GM06990 (cell line): ENCODE measurements at places on chromosomes 3 and 15.
A peak's percentile ranks its signal among the peaks of the same experiment; 100 is the strongest.

GRCh38 chr15:64379216-64379960 lies 1.9 kb downstream of the PCLAF start:
- no peak for DNase-seq

GRCh38 chr3:24678021-24678420 lies 183.4 kb upstream of the THRB start:
- DNase-seq, result no peak

DNA sequence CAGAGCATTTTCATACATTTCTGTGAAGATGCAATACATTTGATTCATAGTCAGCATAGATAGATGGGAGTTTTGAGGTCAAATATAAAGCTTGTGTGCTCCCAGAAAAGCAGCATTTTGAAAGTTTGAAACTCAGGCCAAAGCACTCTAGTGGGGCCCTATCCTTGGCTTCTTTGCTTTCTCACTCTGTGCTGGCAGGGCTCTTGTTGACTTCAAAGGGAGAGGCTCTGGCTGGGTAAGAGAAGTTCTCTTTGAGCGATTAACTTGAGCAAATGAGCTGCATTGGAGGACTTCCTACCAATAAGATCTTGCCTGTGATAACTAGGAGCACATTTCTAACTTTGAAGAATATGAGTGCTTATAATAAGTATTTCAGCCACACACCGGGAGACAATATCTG lies 214.0 kb upstream of the RARB start:
- no peak for DNase-seq

DNA sequence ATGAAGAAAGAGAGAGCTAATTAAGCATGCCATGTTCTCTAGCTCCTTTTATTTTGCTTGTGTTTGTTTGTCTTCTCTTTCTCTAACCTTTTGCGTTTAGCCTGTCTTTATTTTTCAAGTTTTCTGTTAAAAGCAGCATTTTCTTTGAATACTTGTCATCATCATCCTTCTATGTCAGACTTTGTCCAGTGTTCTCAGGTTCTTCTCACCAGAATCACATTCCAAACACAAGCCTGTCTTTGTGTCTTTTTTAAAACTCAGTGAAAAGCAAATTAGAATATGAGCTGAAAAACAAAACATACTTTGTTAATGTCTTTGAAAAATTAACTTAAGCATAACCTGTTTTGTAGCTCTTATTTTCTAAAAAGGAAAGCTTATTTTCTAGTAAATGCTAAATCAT lies 62.4 kb downstream of the LEKR1 start:
- DNase-seq, result no peak

- peak; percentile 36 for DNase-seq
These were observed 387.8 kb downstream of the LSAMP start for GRCh38 chr3:116057400-116058006.

DNA sequence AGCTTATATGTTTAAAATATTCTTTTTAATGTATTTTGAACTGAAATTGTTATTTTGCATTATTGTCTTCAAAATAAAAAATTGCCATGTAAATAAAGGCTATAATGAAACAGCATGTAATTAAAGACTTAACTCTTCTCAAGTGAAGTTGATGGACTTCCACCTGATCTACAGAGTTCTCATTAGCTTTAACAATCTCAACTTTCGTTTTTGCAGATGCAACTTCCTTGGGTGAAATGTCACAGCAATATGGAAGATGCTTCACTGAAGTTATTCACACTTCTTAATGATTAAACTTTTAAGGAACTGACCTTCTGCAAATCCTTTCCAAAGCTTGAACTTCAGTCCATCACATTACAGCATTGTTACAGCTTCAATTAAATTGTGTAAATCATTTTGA lies 63.6 kb downstream of the OSTN start:
- DNase-seq, result no peak

DNA sequence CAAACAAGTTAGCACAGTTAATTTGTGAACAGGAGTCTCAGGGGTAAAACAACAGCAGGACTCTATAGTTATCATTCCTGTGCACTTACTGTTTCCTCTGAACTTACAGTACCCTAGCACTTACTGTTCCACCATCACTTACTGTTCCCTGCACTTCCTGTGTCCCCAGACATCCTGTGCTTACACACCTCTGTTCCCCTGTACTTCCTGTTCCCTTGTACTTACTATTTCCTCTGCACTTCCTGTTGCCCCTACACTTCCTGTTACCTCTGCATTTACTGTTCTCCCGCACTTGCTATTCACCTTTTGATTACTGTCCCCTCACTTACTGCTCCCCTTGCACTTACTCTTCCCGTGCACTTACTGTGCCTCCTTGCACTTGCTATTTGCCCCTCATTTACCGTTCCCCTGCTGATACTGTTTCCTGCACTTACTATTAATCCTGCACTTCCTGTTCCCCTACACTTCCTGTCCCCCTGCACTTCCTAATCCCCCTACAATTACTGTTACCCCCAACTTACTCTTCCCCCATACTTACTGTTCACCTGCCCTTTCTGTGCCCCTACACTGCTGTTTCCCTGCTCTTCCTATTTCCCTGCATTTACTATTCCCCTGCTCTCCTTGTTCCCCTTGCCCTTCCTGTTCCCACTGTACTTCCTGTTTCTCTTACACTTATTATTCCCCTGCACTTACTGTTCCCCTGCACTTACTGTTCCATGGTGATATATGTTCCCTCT lies 30.3 kb downstream of the TPRA1 start:
- no peak for DNase-seq

DNA sequence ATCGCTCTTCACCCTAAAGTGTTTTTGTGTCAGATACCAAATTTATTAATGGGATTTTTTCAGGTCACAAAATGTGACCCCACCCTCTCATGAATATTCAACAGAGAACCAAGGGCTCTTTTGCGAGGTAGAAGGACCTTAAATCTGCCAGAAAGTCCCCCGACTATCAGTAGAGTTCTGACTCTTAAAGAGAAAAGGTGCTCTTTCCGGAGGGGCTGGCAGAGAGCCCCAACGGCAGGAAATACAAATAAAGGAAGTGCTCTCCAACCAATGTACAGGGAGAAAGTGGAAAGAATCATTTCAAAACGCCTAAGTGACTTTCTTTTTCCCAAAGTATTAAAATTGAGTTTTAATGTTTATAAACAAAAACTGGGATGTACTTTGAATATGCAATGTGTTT lies 517.2 kb downstream of the FOXP1 start:
- DNase-seq, result no peak

GRCh38 chr15:91988071-91988470 lies 134.6 kb downstream of the SLCO3A1 start:
- no peak for DNase-seq

- no peak for DNase-seq
These were observed 68.7 kb downstream of the CD200 start for GRCh38 chr3:112401617-112402016.

DNA sequence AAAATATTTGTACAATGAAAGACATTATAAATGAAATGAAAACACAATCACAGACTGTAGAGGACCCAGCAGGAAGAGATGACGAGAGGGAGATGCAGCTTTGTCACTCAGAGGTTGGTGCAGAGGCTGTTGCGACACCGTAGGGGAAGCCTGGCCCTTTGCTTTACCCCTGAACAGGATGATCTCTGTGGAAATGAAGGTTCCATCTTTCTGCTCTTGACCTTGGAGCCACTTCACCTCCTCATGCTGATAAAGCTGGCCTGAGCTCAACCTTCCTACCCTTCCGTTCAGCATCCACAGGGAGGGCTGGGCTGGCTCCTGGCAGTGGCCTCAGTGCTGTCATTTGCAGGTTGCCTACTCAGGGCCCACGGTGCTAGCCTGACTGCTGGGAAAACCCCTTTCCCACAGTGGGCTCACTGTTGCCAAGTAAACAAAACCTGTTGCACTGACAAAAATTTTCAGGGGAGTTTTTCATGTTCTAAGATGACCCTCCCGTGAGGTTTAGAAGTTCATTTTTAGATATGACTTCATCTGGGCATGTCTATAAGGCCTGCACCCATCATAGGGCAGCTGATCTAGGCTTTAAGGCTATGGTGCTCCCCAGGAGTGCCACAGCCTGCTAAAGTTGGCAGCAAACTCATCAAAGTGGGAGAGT lies 3.0 kb upstream of the CD80 start:
- peak; percentile 87 for DNase-seq

- peak; percentile 81 for DNase-seq
These were observed 34.8 kb upstream of the CD47 start for GRCh38 chr3:108125550-108126071.

DNA sequence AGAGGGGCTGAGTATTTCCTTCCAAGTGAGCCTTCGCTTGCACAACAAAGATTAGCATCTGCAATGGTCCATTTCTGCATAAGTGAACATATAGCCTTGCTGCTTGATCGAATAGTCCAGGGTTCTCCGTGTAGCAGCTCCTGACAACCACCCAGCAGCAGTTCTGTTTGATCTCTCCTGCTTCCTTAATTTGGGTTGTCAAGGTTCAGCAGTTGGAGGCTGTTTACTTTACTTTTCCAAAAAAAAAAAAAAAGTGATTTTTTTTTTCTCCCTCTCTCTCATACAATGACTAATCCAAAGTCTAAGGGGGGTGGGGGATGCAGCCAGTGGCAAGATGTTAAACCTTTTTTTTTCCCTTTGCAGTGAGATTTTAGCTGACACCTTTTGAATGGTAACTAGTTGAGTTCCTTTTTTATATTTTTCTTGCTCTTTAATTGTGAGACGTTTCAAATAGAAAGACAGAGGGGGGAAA lies 3.6 kb downstream of the FOXP1 start:
- no peak for DNase-seq

GRCh38 chr3:60598671-60599070 lies 652.6 kb downstream of the FHIT start:
- DNase-seq, result no peak

DNA sequence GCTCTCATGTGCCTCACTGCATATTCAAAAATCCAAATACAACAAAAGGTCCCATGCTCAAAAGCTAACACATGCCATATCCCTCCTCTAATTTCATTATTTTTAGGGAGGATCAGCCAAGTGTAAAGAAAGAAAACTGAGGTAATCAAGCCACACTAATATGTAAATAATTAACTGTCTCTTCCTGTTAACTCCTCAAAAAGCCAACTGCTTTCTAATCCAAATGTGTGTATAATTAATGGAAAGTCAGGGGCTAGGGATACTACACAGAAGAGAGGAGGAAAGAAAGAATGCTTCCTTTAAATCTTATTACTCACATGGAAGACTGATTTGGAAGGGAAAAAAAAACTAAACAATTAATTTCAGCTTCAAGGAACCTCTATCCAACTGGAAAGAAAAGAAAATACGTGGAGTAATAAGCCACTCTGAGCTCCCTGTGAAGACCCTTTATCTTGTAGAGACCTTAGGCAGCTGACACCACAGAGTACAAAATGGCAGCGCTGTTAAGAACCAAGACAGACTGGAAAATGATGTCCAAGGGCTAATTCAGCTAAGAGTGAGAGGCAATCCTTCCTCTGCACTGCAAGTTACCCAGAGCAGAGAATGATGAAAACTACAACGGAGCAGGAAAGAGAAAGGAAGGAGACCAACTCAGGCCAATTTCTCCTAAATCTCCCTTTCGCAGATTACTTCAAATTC lies 56.8 kb downstream of the ZNF148 start:
- no peak for DNase-seq

GRCh38 chr3:141407047-141407446 lies 38.7 kb downstream of the ZBTB38 start:
- no peak for DNase-seq

GRCh38 chr3:150603980-150604319 lies 829 bp downstream of the SELENOT start:
- no peak for DNase-seq

DNA sequence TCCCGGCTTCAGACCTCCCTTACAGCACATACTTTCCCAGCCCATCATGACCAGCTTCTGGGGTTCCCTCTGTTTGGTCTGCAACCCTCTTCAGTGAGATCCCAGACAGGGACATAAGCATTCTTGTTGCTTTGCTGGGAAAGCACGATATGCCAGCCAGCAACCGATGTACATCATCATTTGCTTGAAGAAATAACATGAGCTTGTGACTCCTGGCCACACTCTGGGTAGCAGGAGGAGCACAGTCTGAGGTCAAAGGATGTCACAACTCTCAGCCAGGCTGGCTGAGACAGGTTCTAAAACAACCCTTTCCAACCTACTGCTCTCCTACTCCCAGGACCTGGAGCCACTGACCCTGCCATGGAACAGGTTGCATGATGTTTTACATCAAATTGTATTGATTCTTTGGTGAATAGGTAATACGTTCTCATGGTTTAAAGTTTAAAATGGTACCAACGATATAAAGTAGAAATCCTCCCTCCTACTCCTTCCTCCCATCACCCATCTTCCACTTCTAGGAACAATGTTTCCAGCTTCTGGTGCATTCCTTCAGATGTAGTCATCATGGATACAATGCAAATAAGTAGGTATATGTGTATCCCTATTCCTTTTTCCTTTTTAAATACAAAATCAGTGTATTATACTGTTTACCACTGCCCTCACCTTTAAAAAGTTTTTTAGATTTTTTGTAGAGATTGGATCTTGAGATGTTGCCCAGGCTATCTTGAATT lies 190.3 kb downstream of the OPA1 start:
- DNase-seq, result no peak

DNA sequence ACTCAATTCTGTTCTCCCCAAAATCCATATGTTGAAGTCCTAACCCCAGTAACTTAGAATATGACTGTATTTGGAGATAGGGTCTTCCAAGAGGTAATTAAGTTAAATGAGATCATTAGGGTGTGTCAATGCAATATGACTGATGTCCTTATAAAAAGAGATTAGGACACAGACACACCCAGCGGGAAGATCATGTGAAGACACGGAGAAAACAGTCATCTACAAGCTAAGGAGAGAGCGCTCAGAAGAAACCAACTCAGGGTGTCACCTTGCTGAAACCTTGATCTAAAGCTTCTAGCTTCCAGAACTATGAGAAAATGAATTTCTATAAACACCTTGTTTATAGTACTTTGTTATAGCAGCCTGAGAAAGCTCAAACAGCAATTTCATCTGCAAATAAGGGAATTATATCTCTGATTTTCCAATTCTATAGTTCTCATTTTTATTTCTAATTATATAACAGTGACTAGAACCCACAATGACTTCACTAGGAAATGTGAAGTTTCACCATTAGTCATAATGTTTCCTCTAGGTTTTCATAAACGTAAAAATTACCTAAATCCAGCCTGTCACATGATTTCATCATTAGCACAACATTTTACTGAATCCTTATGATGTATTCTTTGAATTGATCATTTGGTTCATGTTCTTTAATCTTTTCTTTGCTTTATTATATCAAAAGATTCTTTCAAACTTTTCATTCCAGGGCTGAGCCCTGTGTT lies 459.1 kb upstream of the MDFIC2 start:
- no peak for DNase-seq

- DNase-seq, result no peak
These were observed 24.9 kb upstream of the MYZAP start for GRCh38 chr15:57566834-57567233.

GRCh38 chr3:150158943-150159625 lies 188.4 kb upstream of the PFN2 start:
- DNase-seq, result no peak
